ENCODE measurements at places on chromosomes 5 and 9.

GRCh38 chr9:87527211-87527916 is 29.7 kb downstream of the DAPK1 start:
- no peak overlapping the region for H3K4me3 ChIP-seq
- no peak overlapping the region for H3K27ac ChIP-seq
- peaks cover 2% of the 10 kb centered on the region for H3K36me3 ChIP-seq
- no peaks in the 10 kb centered on the region for H3K27me3 ChIP-seq

GRCh38 chr5:17115855-17116254 is 101.6 kb upstream of the BASP1 start:
- no peaks in the 10 kb centered on the region for H3K36me3 ChIP-seq
- DNase-seq = no peak
- H3K4me3 ChIP-seq = no peak overlapping the region
- no peak overlapping the region for H3K27ac ChIP-seq
- no peaks in the 10 kb centered on the region for H3K27me3 ChIP-seq
- H3K4me1 ChIP-seq = no peaks in the 10 kb centered on the region

DNA sequence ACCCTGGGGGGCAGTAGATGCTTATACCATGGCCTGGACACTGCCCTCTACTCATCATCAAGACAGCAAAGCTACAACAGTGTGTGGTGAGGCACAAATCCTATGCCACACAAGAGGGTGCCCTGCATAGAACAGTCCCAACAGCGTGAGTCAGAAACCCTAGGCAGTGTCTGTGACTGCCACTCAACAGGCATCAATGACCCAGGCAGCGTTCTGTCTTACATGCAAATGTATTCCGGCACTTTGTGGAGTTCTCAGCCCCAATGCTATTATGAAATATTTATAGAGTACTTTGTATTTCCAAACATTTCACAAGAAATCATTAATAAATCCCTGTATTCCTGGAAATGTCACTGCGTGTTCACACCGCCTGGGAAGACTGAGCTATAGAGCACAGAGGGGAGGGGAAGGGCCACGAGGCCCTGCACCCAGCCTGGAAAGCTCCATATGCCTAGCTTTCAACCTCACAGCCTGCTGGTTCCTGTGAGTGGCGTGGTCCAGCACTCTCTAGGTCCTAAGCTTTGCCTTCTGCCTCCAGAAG is 77.7 kb downstream of the NIPSNAP3B start:
- H3K4me3 ChIP-seq = no peak overlapping the region

DNA sequence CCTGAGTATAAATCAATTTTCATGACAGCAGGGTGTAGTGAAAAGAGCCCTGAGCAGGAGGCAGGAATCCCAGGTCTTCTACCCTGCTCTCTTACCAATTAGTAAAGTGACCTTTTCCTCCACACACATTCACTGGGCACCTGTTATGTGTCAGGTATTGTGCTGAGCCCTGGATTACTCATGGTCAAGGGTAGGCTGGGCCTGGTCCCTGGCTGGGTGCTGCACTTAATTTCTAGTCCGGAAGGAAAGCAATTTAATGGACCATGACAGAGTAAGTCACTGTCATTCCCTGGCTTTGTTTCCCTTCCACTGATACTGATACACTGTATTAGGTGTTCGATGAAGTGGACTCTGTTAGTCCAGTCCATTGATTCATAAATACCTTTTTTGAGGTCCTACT is 29.1 kb upstream of the BRINP1 start:
- H3K27ac ChIP-seq = no peak overlapping the region
- H3K36me3 ChIP-seq = no peaks in the 10 kb centered on the region
- no peak for DNase-seq
- H3K4me3 ChIP-seq = no peak overlapping the region
- H3K27me3 ChIP-seq = no peaks in the 10 kb centered on the region

GRCh38 chr9:98900725-98901124 is 43.0 kb upstream of the COL15A1 start:
- DNase-seq = no peak
- peaks cover 4% of the 10 kb centered on the region for H3K27me3 ChIP-seq
- no peak overlapping the region for H3K27ac ChIP-seq
- H3K4me3 ChIP-seq = no peak overlapping the region
- no peaks in the 10 kb centered on the region for H3K36me3 ChIP-seq

DNA sequence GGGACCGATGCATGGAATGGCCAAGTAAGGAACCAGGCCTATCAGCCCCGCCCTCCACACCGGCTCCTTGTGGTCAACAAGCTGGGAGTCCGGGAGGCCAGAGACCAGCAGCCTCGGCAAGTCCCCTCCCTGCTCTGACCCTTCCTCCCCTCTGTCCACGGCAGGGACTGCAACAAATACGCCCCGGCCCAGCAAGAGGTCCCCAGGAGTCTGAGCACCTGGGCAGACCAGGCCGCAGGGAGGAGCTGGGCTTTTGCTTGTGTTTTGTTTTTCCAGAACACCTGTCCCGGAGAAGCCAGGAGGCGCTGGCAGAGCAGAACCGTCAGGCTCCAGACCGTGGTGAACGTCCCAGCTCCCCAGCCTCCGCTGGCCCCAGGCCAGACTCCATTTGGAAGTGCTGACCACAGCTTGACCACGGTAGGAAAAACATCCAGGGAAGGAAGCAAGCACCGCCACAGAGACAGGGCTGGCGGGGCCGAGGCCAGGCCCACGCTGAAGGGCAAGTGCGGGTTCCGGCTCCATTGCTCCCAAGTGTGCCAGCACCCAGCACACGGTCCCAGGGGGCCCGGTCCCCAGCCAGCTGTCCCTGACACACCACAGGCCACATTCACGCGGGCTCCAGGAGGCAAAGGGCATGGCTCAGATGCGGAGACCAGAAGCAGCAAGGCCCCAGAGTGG is 56.7 kb downstream of the VAV2 start:
- peak overlapping the region; percentile 33 for H3K27ac ChIP-seq
- peaks cover 15% of the 10 kb centered on the region for H3K36me3 ChIP-seq
- no peak overlapping the region for H3K4me3 ChIP-seq
